Stimulated activated CD8-positive, alpha-beta memory T cell treated with anti-CD3 and anti-CD28 coated beads, Interleukin-15, amount 100 ng/mL, for 24 hours (primary cell): ENCODE measurements at places on chromosomes 4 and X.

DNA sequence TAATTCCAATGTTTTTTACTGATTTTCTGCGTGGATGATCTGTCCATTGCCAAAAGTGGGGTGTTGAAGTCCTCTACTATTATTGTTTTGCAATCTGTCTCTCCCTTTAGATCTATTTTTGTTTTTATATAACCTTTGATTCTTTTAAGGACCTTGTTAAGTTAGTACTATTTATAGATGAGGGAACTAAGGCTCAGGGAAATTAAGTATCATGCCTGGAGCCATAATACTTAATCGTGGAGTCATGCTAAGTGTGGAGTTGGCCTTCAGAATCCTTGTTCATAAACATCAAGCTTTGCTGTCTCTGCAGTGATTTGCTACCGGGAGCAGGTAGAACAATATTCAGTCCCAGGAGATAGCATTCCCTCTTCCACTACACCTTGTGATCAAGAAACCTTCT lies 31.0 kb downstream of the SGMS2 start:
- no peak for DNase-seq

DNA sequence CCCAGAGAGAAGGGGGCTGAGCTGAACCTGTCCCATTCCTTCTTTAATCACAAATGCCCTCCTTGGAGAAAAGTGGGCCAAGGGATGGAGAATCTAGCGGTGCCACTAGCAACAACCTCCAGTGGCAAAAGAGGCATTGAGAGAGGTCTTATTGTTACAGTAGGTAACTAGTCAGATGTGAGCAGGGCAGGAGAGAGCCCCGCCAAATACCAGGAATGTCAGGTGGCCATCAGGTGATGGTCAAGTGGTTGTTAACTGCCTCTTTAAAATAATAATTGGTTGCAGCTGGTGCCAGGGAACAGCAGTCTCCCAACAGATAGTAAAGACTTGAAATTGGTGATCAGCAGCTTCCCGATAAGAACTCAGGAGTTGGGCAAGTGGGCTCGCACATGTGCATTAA lies 116.1 kb downstream of the EVC2 start:
- no peak for DNase-seq

DNA sequence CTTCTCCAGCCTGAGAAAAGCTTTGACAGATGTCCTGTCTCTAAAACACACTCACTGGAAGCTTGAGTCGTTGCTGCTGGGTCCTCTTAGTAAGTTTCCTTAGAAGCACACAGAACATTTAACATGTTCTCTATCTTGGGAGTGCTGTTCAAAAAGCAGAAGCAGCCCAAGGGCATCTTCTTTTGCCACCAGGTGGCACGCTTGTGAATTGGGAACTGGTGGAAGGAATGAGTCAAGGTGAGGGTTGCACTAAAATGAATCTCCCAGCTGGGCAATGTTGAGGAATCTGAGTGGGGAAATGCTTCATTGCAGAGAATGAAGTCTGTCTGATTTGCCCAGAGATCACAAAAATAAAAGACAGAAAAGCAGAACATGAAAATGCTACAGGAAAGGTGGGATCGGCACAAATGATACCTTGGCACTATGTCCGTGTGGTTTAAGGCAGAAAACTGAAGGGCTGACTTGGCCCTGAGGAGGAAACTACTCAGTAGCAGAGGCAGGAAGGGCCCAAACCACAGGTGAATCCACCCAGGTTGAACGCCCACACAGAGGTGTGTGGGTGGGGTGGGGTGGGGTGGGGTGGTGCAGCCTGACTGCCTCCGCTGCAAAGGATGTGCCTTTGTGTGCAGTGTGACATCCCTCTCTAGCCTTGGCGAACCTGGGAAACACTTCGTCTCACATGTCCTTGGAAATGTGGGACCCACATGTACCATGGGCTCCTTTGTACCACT lies 26.0 kb downstream of the KIT start:
- no peak for DNase-seq

GRCh38 chr4:123836851-123837595 lies 440.4 kb downstream of the SPRY1 start:
- no peak for DNase-seq

DNA sequence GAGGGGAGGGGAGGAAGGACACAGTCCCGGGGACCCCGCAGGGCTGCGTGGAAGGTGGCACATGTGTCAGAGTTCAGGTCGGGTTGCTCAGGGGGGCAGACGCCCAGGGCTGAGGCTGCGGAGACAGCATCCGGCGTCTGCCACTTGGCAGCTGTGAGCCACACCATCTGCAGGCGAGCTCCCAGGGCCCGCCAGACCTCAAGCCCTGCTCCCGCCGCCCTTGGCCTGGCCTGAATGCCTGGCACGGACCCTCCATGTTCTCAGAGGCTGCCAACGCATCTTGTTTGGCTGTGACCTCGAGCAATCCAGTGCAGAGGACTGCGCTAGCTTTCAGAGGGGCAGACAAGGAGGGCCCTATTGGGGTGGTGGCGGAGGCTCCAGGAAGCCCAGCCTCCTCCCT lies 5.1 kb downstream of the BGN start:
- no peak for DNase-seq

DNA sequence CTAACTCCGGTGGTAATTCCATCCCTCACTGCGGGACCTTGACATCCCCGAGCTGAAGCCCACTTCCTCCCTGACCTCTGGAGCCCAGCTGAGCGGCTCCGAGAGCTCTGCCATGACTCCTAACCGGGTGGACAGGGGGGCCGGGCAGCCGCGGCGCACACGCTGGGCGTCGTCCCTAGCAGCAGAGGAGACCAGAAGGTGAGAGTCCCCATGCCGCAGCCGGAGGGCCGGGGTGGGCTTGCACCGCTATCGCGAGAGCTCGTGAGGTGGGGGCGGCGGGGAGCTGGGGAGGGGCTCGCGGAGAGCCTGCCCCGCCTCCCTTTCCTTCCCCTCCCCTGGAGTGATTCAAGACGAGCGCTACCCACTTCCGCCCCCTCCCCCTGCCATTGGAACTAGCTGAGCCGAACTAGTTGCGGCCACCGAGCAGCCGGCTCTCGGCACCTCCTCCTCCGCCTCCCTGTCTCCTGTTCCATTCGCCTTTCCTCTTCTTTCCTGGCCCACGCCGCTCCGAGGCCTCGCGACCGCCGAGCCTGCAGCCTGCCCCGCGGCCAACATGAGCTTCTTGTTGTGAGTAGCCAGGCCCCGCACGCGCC lies at the start of gene MOB1B:
Gene MOB1B, plus strand, starts transcription at position 386 of the 593 bp plus-strand sequence. Its CDS starts 168 bp downstream, at position 554.
- peak; percentile 53 for DNase-seq

DNA sequence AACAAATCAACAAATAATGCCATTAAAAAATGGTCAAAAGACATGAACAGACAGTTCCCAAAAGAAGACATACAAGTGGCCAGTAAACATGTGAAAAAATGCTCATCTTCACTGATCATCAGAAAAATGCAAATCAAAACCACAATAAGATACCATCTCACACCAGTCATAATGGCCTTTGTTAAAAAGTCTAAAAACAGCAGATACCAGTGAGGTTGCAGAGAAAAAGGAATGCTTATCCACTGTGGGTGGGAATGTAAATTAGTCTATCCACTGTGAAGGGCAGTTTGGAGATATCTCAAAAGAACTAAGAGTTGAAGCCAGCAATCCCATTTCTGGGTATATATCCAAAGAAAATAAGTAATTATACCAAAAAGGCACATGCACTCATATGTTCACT lies 668.1 kb upstream of the CPEB2 start:
- DNase-seq: no peak

DNA sequence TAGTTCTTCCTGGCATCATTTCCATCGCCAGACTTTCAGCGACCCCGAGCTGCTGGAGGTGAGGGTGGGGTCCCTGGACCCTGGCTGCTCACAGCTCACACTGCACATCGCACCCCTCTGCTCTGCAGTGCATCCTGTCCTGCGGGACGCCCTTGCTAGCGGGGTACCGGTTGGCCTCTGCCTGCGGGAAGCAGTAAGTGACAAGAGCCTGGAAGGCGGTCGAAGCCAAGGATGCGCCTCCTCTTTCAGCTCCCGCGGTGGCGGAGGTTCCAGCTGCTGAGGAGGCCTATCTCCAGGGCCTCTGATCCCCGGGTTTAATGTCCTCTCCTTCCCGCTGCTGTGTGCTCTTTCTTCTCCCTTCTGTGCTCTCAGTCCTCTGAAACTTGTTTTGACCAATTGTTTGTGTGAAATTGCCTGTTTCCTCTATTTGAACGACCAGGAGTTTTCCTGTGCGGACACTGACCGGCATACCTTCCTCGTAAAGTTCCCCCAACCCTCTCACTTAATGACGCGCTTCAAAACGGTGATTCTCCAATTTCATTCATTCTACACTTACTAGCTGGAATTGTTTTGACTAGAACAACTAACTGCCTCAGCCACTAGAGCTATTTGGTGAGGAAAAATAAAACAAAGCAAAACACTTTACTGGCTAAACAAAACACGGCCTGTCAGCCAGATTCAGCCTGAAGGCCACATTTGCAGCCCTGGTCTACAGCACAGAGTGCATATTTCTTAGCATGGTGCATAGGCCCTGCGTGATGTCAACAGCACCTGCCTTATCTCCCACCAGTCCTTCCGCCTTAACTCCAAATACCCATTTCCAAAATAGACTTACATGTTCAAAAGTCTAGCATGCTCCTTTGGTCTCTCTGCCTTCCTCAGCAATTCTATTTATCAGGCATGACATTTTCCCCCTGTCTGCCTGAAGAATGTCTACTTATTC lies 28.0 kb downstream of the MGAT4D start:
- no peak for DNase-seq

DNA sequence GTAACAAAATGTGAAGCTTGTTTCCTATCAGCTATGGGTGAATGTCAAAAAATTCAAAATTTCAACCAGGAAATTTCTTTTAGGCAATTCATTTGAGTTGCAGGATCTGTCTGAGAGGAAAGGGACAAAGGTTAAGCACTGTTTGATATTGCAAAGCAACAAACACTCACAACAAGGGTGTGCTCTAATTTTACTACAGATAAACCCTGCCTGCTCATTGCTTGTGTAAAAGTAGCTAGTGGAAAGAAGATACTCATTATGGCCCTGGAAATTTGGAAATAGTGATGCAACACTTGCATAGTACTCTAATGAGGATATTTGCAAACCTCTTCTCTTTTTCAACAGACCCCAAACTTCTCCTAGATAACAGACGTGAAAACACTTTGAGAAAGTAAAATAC lies 27.1 kb downstream of the FAM47E start:
- no peak for DNase-seq

DNA sequence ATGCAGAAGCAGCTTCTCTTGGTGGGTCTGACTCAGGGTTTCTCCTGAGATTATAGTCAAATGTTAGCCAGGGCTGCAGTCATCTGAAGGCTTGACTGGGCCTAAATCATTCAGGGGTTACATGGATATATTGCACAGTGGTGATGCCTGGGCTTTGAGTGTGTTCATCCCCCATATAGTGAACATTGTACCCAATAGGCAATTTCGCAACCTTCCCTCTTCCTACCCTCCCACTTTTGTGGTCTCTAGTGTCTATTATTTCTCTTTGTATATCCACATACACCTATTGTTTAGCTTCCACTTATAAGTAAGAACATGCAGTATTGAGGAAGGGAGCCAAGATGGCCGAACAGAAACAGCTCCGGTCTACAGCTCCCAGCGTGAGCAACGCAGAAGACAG lies 90.3 kb upstream of the CAMK2D start:
- no peak for DNase-seq

GRCh38 chrX:25105221-25105620 lies 89.5 kb upstream of the ARX start:
- DNase-seq: no peak

- DNase-seq: no peak
Observed at GRCh38 chr4:5704276-5704675, 4.1 kb downstream of the EVC2 start.

DNA sequence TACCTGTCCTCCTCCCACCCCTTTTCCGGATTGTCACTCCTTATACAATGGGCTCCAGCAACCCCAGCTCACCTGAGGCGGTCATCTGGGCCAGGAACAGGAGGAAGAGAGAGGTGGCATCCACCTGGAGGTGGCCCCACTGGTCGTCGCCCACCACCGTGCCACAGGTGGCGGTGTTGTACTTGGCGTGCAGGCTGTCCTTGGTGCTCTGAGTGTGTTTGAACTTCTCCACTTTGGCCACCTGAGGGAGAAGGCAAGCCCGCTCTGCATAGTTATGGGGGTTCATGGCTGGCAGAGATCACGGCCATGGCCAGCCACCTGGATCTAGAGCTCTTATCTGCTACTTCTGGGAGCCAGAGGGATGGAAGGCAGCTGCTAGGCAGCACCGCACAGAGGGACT lies 32.9 kb downstream of the PHKA2 start:
- no peak for DNase-seq

- no peak for DNase-seq
Observed at GRCh38 chr4:110184140-110184790, 14.2 kb downstream of the ELOVL6 start.

- DNase-seq: no peak
Observed at GRCh38 chrX:45803383-45803921, 602.8 kb upstream of the DIPK2B start.

DNA sequence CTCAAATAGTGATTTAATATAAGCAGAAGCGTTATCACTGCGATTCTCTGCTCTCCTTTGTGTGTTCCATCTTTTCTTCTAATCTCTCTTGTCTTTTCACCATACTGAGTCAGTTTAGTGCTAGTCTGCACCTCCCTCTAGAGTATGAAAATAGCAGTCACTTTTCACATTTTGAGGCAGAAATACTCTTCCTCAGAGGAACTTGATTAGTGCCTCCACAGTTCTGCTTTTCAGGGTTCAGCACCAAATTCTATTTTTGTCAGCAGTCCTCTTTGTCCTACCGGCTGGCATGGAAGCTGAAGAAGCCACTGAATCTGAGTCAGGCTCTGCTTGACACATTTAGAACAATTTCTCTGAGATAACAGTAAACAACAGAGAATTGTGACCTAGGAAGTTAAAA lies 49.7 kb upstream of the ANKRD17 start:
- DNase-seq: no peak

GRCh38 chr4:167406181-167406580 lies 171.9 kb upstream of the SPOCK3 start:
- DNase-seq: no peak

GRCh38 chr4:134753390-134753789 lies 551.8 kb upstream of the PABPC4L start:
- no peak for DNase-seq

- DNase-seq: no peak
Observed at GRCh38 chr4:182338063-182338462, 94.9 kb downstream of the TENM3 start.

DNA sequence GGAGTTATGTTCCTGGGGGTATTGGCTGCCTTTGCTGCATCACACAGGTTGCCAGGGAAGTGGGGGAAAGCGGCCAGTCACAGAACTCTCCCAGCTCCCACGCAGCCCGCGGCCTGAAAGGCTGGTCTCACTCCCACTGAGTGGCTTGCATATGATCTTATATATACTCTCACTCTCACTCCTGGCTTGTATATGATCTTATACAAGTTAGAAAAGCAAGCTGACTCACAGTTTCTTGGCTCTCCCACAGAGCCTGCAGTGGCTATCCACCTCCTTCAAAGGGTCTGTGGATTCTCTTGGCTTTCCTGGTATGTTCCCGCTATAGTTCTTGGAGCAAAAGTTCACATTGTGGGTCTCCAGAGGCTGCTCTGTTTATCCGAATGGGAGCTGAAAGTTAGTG lies 833.5 kb upstream of the GALNTL6 start:
- DNase-seq: no peak
